ENCODE measurements at places on chromosomes 2 and 18.

DNA sequence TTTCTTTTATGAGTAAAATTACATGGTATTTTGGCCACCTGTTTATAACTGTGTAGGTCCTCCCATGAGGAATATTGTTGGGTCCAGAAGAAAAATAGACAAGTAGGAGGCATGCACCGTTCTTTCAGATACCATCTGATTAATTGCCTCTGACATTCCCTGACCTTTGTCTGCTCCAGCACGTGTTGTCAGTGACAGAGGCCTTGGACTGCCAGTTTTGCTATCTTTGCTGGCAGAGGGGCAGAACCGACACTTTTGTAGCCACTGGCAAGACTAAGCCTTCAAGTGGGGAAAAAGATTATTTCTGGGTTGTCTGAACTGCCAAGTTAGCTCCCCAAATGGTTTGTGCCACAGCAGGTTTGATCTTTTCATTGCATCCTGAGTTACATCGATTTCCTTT lies 276.9 kb downstream of the CAMKMT start:
- no peaks in the 10 kb centered on the region for H3K27me3 ChIP-seq
- H3K4me3 ChIP-seq = no peak overlapping the region
- H3K27ac ChIP-seq = no peak overlapping the region
- peaks cover 1% of the 10 kb centered on the region for H3K4me1 ChIP-seq

- H3K4me1 ChIP-seq = no peaks in the 10 kb centered on the region
- H3K27ac ChIP-seq = no peak overlapping the region
- H3K27me3 ChIP-seq = peaks cover 21% of the 10 kb centered on the region
- no peak for DNase-seq
- H3K36me3 ChIP-seq = no peaks in the 10 kb centered on the region
Observed at GRCh38 chr2:45072064-45072861, 63.0 kb upstream of the SIX2 start.

DNA sequence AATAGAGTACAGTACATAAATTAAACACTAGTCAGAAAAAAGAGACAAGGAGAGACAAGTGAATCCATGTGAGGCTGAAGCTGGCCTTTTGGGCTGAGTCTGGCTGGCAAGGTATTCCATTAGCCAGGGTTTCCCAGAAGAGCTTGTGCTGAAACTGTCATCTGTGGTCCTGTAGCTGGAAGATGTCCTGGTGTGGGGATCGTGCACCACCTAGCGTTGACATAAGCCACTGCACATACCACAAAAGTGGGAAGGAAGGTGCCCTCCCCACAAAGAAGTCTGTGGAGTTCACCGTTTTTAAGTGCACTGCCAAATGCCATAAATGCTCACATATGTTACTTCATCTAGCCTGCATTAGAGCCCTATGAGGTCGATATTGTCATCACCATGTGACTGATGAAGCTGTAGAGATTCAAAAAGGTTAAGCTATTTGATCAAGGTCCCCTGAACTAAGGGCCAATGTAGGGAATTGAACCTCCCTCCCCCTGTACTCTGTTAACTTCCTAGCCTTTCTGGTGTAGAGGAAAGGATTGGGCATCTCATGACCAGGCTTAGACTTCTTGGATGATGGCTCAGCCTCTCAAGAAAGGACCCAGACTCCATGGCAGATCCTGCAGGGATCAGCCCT lies 31.9 kb upstream of the GALNT14 start:
- peak; percentile 62 for DNase-seq
- H3K27ac ChIP-seq = no peak overlapping the region
- peaks cover under 1% of the 10 kb centered on the region for H3K4me1 ChIP-seq
- H3K36me3 ChIP-seq = no peaks in the 10 kb centered on the region

- no peak overlapping the region for H3K27ac ChIP-seq
- DNase-seq = no peak
- no peak overlapping the region for H3K4me3 ChIP-seq
- no peaks in the 10 kb centered on the region for H3K36me3 ChIP-seq
Observed at GRCh38 chr18:47557160-47557559, 305.7 kb upstream of the SKOR2 start.

DNA sequence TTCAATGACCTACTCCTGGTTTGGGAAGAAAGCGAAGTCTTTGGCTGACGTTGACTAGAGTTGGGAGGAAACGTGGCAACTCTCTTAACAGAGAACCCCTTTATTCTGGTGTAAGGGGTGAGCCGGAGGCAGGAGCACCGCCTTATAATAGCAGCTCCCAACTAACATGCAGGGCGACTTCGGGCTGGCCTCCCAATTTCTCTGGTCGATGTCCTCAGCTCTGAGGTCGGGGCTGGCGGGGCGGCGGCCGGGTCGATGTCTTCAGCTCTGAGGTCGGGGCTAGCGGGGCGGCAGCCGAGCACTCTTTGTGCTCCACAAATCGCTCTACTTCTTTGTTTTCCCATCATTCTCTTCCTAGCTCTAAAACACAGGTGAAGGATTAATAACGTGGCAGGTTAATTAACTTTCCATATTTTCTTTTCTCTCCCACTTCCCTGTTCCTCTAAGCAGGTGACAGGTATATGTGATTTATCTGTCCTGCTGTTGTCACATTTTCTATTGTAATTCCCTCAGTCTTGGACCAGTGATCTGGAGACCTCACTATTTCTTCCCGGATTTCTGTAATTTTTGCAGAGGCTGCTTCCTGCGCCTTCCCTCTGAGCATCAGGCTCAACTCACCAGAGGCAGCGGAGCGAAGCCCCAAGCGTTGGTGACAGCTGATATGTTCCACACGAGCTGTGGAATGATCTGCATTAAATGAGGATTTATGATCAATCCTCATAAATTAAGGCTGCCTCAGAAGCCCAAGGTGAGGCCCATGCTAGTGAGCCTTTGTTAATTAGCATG lies 64.3 kb downstream of the ACKR3 start:
- DNase-seq = no peak
- no peaks in the 10 kb centered on the region for H3K36me3 ChIP-seq
- H3K4me3 ChIP-seq = no peak overlapping the region
- peaks cover 4% of the 10 kb centered on the region for H3K27me3 ChIP-seq
- H3K4me1 ChIP-seq = no peaks in the 10 kb centered on the region

DNA sequence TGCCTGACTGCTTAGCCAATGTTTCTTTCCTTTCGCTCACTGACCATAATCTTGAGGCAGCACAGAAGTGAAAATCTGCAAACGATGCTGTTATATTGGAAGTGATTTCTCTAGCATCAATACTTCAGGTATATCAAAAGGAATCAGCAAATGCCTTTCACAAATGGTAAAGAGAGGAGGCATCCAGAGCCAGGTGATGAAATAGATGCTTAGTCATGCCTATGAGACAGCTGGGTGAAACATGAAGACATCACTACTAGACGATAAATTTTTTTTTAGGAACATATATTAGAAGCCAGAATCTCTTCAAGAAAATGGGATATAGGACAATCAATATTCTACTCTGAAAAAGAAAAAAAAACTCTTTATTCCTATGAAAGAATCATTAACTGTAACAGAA lies 249.2 kb upstream of the SLC39A10 start:
- no peaks in the 10 kb centered on the region for H3K27me3 ChIP-seq
- peaks cover 11% of the 10 kb centered on the region for H3K4me1 ChIP-seq
- no peak overlapping the region for H3K27ac ChIP-seq
- H3K36me3 ChIP-seq = peaks cover 3% of the 10 kb centered on the region
- H3K4me3 ChIP-seq = no peak overlapping the region
- DNase-seq = no peak

DNA sequence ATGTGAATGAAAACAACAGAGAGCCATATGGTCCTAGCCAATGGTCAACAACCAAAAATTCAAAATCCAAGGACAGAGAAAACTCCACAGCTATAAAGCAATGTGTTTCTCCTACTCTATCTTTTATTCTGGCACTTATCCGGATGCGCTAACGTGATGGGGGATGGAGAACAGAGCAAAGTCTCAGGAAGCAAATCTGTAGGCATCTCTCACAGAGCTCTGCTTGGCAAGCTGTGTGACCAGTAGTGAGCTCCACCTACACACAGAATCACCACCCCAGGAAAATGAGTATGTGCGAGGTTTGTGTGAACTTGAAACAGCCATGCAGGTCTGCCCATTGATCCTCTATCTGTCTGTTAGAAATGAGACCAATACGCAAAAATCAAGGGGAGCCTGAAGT lies 584.3 kb downstream of the BCL11A start:
- no peaks in the 10 kb centered on the region for H3K27me3 ChIP-seq
- no peak overlapping the region for H3K4me3 ChIP-seq
- H3K36me3 ChIP-seq = no peaks in the 10 kb centered on the region

DNA sequence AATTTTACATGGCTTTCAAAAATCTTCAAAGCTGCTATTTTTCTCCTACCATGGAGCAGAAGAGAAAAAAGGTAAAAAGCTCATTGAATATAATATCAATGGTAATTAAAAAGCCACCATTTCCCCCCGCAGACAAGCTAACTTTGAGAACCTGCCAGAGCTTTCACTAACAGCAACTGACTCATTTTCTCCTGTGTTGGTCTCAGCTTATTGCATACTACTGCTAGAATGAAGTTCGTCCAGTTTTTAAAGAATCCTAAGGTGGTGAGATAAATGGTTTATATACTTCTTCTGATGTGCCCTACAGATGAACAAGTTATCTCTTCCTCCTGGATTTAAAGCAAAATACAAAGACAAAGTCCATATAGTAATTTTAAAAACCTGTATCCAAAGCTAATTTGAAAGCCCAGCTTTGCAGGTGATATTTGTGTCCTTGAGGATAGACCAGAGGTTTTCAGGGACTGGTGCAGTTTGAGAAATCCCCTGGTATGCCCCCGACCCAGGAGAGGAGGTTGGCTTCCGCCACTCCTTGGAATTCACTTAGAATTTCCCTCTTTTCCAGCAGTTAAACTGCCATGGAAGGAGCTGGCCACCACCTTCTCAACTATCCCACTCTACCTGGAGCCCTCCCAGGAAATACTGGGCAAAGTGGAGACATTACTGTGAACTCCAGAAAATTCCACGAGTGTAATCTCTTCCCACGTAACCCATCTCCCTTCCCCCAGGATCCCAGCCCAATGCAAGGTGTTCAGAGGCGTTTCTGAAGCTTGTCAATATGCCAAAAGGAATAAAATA lies 17.5 kb downstream of the YPEL5 start:
- no peak for DNase-seq
- peaks cover 3% of the 10 kb centered on the region for H3K4me1 ChIP-seq
- no peak overlapping the region for H3K4me3 ChIP-seq
- no peak overlapping the region for H3K27ac ChIP-seq
- no peaks in the 10 kb centered on the region for H3K27me3 ChIP-seq

GRCh38 chr2:79670198-79670597 lies 157.3 kb downstream of the CTNNA2 start:
- DNase-seq = no peak
- no peak overlapping the region for H3K4me3 ChIP-seq
- H3K27me3 ChIP-seq = no peaks in the 10 kb centered on the region
- no peaks in the 10 kb centered on the region for H3K4me1 ChIP-seq
- no peak overlapping the region for H3K27ac ChIP-seq
- no peaks in the 10 kb centered on the region for H3K36me3 ChIP-seq

GRCh38 chr2:205642599-205643356 lies 39.5 kb upstream of the NRP2 start:
- H3K27ac ChIP-seq = no peak overlapping the region
- H3K36me3 ChIP-seq = no peaks in the 10 kb centered on the region
- no peaks in the 10 kb centered on the region for H3K4me1 ChIP-seq

GRCh38 chr2:120738786-120739437 lies 3.2 kb downstream of the GLI2 start:
- no peak overlapping the region for H3K27ac ChIP-seq
- no peak overlapping the region for H3K4me3 ChIP-seq
- peaks cover 74% of the 10 kb centered on the region for H3K27me3 ChIP-seq
- peak; percentile 9 for DNase-seq
- H3K36me3 ChIP-seq = no peaks in the 10 kb centered on the region
- peaks cover 8% of the 10 kb centered on the region for H3K4me1 ChIP-seq

DNA sequence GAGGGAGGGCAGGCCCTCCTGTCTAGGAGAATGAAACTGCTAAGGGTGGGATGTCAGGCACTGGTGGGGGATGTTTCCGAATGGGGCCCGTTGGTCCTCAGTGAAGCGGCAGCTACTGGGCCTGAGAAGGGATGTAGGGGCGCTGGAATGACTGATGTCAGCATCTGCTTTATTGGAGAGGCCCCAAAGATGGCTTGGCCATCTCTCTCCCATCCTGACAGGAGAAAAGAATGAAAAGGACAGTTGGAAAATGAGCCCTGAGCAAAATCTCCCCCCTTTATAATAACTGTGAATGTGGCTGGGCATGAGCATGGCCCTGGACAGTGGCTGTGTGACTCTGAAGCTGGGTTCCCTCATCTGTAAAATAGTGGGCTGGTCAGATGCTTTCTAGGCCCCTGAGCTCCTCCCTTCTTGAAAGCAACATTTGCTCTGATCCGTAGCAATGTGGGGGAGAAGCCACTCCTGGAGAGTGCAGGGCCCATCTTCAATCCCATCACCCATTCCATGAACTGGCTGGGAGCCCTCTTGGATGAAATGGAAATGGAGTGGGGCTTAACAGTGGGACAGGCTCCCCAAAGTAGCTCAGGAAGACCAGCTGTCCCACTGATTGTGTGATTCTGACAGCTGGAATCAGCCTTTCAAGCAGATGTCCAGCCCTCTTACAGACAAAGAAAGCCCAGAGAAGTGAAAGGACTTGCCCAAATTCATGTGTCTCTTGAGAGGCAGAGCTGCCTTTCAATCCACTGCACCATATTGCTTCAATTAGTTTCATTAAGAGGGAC lies 232.7 kb upstream of the SMAD2 start:
- no peaks in the 10 kb centered on the region for H3K36me3 ChIP-seq
- no peak for DNase-seq
- peaks cover 33% of the 10 kb centered on the region for H3K4me1 ChIP-seq

GRCh38 chr2:101419096-101419663 lies 31.9 kb upstream of the CREG2 start:
- H3K27ac ChIP-seq = no peak overlapping the region
- peak; percentile 64 for DNase-seq
- no peak overlapping the region for H3K4me3 ChIP-seq
- H3K36me3 ChIP-seq = no peaks in the 10 kb centered on the region

DNA sequence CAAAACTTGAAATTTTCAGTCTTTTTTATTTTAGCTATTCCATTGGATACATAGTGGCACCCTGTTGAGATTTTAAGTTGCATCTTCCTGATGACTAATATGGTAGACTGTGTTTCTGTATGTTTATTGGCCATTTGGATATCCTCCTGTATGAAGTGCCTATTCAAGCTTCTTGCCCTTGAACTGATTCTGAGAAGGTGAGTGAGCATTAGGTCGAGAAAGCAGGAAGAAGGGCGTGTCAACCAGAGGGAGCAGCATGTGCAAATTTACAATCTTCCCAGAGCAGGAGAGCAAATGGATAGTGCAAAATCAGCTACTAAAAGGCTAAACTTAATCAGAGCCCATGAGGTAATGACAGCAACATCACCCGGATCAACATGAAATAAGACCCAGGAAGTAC lies 8.6 kb downstream of the INPP1 start:
- H3K27ac ChIP-seq = no peak overlapping the region
- H3K36me3 ChIP-seq = peaks cover 17% of the 10 kb centered on the region
- no peak for DNase-seq
- H3K27me3 ChIP-seq = no peaks in the 10 kb centered on the region
- no peak overlapping the region for H3K4me3 ChIP-seq

- H3K4me1 ChIP-seq = no peaks in the 10 kb centered on the region
- DNase-seq = no peak
- no peak overlapping the region for H3K4me3 ChIP-seq
Observed at GRCh38 chr2:18336975-18337374, 223.5 kb downstream of the RDH14 start.

- H3K4me1 ChIP-seq = no peaks in the 10 kb centered on the region
- no peaks in the 10 kb centered on the region for H3K36me3 ChIP-seq
- peaks cover 2% of the 10 kb centered on the region for H3K27me3 ChIP-seq
- H3K27ac ChIP-seq = no peak overlapping the region
- no peak overlapping the region for H3K4me3 ChIP-seq
- DNase-seq = no peak
Observed at GRCh38 chr2:126715576-126716406, 59.8 kb downstream of the GYPC start.
